Heart left ventricle (tissue), 16 donors: ENCODE measurements at places on chromosomes 3 and 15. TPM values are rescaled to one million over a fixed set of nuclear protein-coding genes. Genes with fewer than 3 reads are reported as not detected.

Gene SUMF1
- 5.8 TPM for total RNA-seq

Gene AMT
- total RNA-seq = 33.5 TPM

Gene ITIH1
- not detected for total RNA-seq

Gene DLL4
- 10.7 TPM for total RNA-seq

Gene WDR93
- not detected for total RNA-seq

Gene KBTBD12
- total RNA-seq = 27.0 TPM

Gene AADAC
- 3.0 TPM for total RNA-seq

Gene C2CD4A
- not detected for total RNA-seq

Gene C3orf49
- total RNA-seq = not detected

Gene ARHGAP31
- 67.0 TPM for total RNA-seq
